ENCODE measurements at places on chromosomes 4 and X.

DNA sequence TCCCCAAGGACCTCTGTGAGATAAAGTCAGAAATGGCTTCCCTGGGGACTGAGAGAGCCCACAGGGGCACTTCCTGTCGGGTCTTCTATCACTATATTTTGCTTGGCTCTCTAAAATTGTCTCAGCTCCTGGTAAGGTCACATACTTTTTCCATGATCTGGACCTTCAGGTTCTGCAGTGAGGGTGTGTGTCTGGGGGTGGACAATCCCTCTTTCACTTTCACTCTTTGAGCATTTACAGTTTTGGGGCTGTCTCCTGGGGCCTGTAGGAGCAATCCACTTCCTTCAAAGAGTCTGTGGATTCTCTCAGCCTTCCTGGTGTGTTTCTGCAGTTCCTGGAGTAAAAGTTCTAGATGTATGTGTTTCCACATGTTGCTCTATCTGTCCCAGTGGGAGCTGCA lies 335.7 kb downstream of the FSTL5 start:
- DNase-seq: no peak

DNA sequence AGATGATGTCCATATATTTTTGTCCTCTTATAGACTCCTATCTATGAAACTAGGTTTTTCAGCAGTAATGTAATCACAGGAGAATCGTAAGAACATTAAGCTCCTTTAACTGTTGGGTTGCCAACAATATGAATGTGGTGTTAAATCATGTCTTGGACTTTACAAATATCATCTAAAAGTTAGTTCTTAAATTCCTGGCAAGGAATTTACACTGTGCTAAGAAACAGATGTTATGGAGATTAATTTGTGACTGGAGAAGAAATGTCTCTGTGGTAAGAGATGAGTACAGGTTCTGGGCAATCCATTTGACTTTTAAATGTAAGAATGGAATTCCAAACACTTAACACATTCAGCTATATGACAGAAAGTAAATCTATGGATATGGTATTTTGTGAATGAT lies 34.6 kb downstream of the CNKSR2 start:
- peak; percentile 43 for DNase-seq

DNA sequence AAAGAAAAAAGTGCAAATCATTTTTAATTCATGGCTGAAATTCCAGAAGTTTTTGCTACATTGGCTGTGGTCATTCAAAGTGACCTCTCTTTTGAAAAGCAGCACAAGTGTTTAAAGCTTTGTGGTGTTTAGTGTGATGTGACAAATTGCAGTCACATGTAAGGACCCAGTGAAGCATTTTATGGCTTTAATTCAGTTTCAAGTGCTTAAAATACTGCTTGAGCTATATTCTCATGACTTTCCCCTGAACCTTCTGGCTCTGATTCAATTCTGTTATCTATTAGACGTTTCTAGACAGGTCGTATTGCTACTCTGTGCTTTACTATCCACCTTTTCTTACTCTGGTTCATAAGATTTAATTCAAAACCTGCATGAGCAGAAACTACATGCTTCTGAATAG lies 105.8 kb downstream of the FAT4 start:
- DNase-seq: no peak

DNA sequence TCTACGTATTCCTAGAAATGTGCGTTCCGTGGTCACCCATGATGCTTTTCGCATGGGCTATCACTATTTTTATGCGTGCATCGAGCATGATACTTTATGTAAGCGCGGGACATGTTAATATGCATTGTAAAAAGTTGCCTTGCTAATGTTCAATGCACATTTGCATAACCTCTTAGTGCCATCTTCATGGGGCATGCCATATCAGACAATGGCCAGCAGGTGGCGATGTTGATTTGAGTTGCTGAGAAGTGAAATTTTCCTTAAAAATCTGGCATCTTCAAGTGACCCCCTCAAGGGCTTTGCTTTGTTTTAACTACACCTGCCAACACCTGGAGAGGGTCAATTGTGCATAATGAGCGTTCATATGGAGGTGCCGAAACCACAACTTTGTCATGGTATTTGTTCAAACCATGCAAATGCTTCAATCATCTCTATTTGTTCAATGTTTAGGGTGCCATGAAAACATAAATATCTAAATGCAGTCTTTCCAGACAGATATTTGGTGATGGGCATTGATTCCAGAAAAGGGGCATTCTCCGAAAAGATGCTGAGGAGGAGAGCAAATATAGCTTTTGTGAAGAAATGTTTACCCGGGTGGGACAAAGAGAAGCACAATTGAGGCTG lies 833.9 kb upstream of the PRKX start:
- DNase-seq: peak; percentile 52

DNA sequence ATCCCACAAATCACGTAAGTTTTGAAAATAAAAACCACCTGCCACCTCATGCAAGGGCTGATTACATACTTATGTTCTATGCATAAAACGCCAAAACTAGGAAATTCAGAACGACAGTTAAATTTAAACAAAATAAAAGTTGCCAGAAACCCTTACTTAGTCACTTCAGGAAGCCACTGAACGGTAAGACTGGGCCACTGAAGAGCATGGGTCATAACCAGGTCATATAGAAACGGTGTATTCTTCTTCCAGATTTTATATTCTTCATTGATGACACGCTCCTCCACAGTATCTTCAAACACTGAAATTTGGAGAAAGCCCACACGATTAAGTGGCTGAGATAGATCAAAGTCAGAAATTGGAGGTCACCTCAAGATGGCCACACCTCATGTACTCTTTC lies 1.2 kb downstream of the RBBP7 start:
- DNase-seq: no peak

Data from muscle of arm (tissue), 14 donors.